Thymus (tissue), 14 donors: ENCODE measurements at places on chromosomes 5 and 9. TPM values are rescaled to one million over a fixed set of nuclear protein-coding genes. Genes with fewer than 3 reads are reported as not detected.

GRCh38 chr5:18745042-18745987 lies 1111.1 kb downstream of the TAF11L14 start:
- no peak for DNase-seq
- peak overlapping the region; percentile 52 for H3K27ac ChIP-seq
- H3K27me3 ChIP-seq, result no peaks in the 10 kb centered on the region
- H3K4me1 ChIP-seq, result peaks cover 5% of the 10 kb centered on the region
- peak overlapping the region; percentile 47 for H3K4me3 ChIP-seq

- DNase-seq, result no peak
- no peaks in the 10 kb centered on the region for H3K27me3 ChIP-seq
- no peak overlapping the region for H3K4me3 ChIP-seq
- H3K27ac ChIP-seq, result no peak overlapping the region
Observed at GRCh38 chr9:94222870-94223269, 36.2 kb upstream of the ZNF169 start.

DNA sequence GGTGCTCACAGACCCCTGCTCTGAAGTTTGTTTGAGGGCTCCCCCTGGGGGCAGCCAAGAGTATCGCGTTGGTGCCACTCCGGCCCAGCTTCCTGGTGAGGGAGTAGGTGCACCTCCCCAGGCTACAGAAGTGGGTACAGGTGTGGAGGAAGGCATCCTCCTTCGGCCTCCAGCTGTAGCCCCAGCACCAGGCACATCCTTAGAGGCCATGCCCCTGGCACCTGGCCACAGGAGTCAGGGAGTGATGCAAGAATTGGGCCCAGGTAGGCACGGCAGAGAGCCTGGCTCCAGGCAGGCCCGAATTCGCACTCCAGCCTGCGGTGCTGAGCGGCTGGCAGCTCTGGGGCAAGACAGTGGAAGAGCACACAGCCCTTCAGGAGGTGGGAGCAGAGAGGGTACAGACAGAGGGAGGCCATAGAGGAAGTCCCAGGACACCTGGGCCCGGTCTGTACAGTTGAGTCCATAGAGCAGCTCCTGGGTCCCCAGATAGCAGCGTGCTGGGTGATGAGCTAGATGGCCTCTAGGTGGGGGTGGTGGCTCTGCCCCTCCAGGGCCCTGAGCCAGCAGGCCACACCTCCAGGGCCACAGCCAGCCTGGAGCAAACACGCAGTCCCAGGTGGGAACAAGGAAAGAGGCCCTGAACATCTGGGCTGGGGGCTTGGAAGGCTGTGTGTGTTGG lies 2.4 kb downstream of the SAPCD2 start:
- peaks cover 31% of the 10 kb centered on the region for H3K4me1 ChIP-seq
- H3K36me3 ChIP-seq, result no peaks in the 10 kb centered on the region
- H3K27ac ChIP-seq, result no peak overlapping the region

- peak; percentile 35 for DNase-seq
- no peak overlapping the region for H3K4me3 ChIP-seq
- peaks cover 32% of the 10 kb centered on the region for H3K27me3 ChIP-seq
- H3K36me3 ChIP-seq, result no peaks in the 10 kb centered on the region
Observed at GRCh38 chr9:122095010-122095767, 2.1 kb upstream of the TTLL11 start.

Gene TMEM232
- total RNA-seq, result 2.0 TPM

GRCh38 chr9:37374892-37375291 lies 47.6 kb upstream of the GRHPR start:
- peaks cover 46% of the 10 kb centered on the region for H3K4me1 ChIP-seq
- H3K36me3 ChIP-seq, result no peaks in the 10 kb centered on the region
- peak; percentile 94 for DNase-seq
- no peaks in the 10 kb centered on the region for H3K27me3 ChIP-seq
- no peak overlapping the region for H3K4me3 ChIP-seq

- H3K36me3 ChIP-seq, result no peaks in the 10 kb centered on the region
- peaks cover 10% of the 10 kb centered on the region for H3K4me1 ChIP-seq
- no peak overlapping the region for H3K4me3 ChIP-seq
- H3K27ac ChIP-seq, result no peak overlapping the region
- DNase-seq, result no peak
- peaks cover 3% of the 10 kb centered on the region for H3K27me3 ChIP-seq
Observed at GRCh38 chr9:127142291-127142690, 19.9 kb upstream of the ANGPTL2 start.

DNA sequence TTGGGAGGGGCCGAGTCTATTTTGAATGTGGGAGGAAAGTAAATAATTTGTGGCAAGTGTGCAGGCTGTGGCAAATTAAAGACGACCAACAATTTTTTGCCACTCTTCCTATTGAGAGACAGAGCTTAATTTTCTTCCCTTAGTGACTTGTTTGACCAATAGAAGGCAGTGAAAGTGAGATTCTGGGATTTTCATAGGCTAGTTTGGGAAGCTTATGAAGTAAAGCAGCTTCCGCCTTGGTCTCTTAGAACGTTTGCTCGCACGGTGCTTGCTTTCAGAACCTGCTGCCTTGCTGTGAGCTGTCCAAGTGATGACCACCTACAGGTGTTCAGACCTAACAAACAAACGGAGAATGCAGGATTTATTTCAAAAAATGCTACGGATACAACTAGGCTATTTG lies 6.7 kb upstream of the OR1N2 start:
- no peaks in the 10 kb centered on the region for H3K27me3 ChIP-seq
- H3K4me3 ChIP-seq, result no peak overlapping the region
- DNase-seq, result no peak

GRCh38 chr9:116937361-116937760 lies 250.3 kb downstream of the TRIM32 start:
- no peaks in the 10 kb centered on the region for H3K4me1 ChIP-seq
- H3K4me3 ChIP-seq, result no peak overlapping the region
- H3K27ac ChIP-seq, result no peak overlapping the region
- H3K27me3 ChIP-seq, result no peaks in the 10 kb centered on the region
- DNase-seq, result no peak
- no peaks in the 10 kb centered on the region for H3K36me3 ChIP-seq

DNA sequence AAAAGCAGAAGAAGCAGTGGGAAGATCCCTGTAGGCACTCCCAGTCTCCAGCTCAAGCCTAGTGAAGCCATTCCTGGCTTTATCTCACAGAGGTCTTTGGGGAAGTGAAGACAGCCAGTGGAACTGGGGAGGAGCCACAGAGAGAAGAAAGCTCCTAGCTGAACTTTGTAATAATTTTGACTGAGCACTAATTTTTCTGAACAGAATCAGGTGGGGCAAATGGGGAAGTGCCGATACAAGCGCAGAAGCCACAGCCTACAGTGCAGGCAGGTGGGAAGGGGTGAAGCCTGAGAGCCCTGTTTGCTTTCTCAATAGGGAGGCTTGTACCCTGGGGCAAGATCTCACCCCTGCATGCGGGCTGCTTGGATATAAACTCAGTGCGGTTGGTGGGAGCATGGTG lies 48.4 kb upstream of the SNAPC3 start:
- H3K27me3 ChIP-seq, result no peaks in the 10 kb centered on the region
- no peak overlapping the region for H3K4me3 ChIP-seq
- H3K36me3 ChIP-seq, result no peaks in the 10 kb centered on the region

- H3K4me3 ChIP-seq, result no peak overlapping the region
- H3K27me3 ChIP-seq, result no peaks in the 10 kb centered on the region
- no peak for DNase-seq
- H3K27ac ChIP-seq, result no peak overlapping the region
- H3K4me1 ChIP-seq, result no peaks in the 10 kb centered on the region
Observed at GRCh38 chr5:174490728-174491127, 233.7 kb upstream of the MSX2 start.

- no peak overlapping the region for H3K4me3 ChIP-seq
- no peaks in the 10 kb centered on the region for H3K27me3 ChIP-seq
- H3K27ac ChIP-seq, result no peak overlapping the region
- no peaks in the 10 kb centered on the region for H3K36me3 ChIP-seq
Observed at GRCh38 chr5:160675988-160676387, 176.0 kb downstream of the ATP10B start.

DNA sequence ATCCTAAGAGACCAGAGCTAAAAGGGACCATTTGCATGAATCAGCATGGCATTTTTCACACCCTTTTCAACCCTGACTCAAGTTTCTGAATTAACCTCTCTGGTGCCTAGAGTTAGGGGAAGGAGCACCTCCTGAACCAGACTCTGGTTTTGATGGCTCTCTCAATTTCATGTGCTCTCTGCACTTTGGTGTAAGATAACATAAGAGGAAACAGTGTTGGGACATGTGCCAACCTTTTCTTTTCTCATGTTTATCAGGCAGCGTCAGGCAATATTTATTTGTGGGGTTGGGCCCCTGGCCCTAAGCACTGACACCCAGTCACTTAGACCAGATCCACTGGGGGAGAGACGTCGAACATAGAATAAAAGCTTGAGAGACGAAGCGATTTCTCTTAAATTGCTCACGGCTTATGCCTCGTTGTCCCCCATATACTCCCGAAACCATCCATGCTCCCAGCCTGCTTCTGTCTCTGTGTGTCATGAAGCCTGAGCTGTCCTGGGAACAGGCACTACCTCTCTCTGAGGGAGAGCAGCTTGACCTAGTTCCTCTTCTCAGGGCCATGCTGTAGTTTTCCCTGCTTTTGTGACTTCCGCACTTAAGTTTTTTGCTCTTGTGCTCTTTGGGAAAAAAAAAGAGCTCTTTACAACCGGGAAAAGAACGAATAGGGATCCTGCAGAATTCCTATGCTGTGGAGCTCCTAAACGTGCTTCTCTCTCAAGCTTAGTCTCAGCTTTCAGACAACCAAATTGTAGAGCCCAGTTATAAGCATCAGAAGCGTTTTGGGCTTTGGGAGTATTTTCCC lies 195.7 kb downstream of the NR3C1 start:
- H3K27ac ChIP-seq, result no peak overlapping the region
- peaks cover 15% of the 10 kb centered on the region for H3K4me1 ChIP-seq
- H3K36me3 ChIP-seq, result peaks cover 2% of the 10 kb centered on the region
- no peak for DNase-seq
- H3K27me3 ChIP-seq, result no peaks in the 10 kb centered on the region

DNA sequence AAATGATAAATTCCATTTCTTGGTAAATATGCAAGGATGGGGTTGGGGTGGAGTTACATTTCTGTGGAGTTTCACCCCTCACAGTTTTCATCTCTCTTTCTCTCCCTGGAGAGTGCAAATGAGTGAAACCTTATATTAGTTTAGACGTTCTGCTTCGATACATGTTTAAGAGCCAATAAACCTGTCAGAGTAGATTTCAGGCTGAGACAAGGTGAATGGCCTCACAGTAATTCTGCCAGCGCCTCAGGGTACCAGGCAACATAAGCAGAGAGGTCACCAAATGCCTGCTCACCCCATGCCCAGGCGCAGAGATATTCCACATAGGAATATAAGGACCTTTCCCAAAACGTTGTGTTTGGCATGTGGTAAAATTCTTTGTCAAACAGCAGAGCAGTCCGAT lies 154.9 kb upstream of the VLDLR start:
- no peaks in the 10 kb centered on the region for H3K36me3 ChIP-seq
- no peak overlapping the region for H3K27ac ChIP-seq
- H3K27me3 ChIP-seq, result no peaks in the 10 kb centered on the region
- no peak overlapping the region for H3K4me3 ChIP-seq
- no peak for DNase-seq
- no peaks in the 10 kb centered on the region for H3K4me1 ChIP-seq

Gene WNT8A
- total RNA-seq, result 0.05 TPM

Gene ADAMTS2
- 1.4 TPM for total RNA-seq

Gene PTGR1
- total RNA-seq, result 8.0 TPM

GRCh38 chr9:109969573-109970237 lies 189.7 kb downstream of the PALM2AKAP2 start:
- no peaks in the 10 kb centered on the region for H3K27me3 ChIP-seq
- DNase-seq, result no peak
- H3K4me3 ChIP-seq, result no peak overlapping the region
- H3K27ac ChIP-seq, result peak overlapping the region; percentile 91

DNA sequence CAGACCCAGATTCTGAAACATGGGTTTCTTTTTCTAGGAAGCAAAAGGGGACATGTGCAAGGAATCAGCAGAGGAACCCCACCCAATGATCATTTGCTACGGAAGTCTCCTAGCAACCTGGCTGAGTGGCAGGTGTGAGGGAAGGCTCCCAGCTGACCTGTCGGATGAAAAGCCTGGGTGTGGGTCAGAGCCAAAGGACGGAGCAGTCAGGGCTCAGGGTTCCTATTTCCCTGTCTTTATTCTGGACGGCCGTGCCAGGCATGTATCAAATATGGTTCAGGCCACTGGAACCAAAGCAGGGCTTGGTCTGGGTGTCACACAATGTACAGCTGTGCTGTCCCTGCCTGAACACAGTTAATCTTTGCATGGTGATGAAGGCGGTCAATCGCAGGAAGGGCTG lies 20.1 kb downstream of the STK10 start:
- no peak overlapping the region for H3K27ac ChIP-seq
- H3K27me3 ChIP-seq, result no peaks in the 10 kb centered on the region
- H3K36me3 ChIP-seq, result peaks cover 9% of the 10 kb centered on the region

- H3K36me3 ChIP-seq, result no peaks in the 10 kb centered on the region
- H3K4me3 ChIP-seq, result no peak overlapping the region
- no peaks in the 10 kb centered on the region for H3K27me3 ChIP-seq
- no peak overlapping the region for H3K27ac ChIP-seq
- DNase-seq, result no peak
- no peaks in the 10 kb centered on the region for H3K4me1 ChIP-seq
Observed at GRCh38 chr5:78845470-78845869, 139.6 kb downstream of the ARSB start.

DNA sequence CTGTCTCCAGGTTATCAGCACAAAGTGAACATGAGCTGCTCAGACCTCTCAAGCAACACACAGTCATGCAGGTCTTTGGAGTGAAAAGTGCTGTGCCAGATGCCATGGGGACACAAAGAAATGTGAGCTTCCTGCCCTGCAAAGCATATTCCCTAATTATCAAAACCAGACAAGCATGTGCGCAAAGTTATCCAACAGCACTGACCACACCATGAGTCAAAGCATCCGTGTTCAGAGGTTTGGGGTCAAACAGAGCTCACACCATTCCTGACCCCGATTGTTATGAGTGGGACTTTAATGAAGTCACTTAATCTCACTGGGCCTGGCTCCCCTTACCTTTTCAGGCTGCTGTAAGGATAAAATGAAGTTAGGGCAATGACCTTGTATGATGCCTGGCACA lies 138.5 kb downstream of the SLIT3 start:
- H3K4me3 ChIP-seq, result no peak overlapping the region
- no peak overlapping the region for H3K27ac ChIP-seq
- no peaks in the 10 kb centered on the region for H3K4me1 ChIP-seq

DNA sequence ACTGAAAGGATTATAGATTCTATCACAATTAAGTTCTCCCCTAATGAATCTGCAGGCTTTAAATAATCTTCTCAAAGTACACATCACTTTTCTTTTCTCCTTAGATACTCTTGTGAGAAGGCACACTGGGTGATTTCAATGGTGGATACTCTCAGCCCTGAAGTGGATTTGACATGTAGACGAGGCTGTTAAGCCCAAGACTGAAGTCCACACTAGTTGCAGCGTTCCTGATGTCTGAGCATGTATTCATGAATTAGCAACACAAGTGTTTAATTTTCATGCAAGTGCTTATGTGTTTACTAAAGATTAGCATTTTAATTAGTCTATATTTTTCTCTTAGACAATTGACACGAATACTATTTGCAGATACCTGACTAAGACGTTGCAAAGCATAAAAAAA lies 218.9 kb downstream of the TMEM161B start:
- H3K4me3 ChIP-seq, result no peak overlapping the region
- no peak for DNase-seq
- H3K36me3 ChIP-seq, result no peaks in the 10 kb centered on the region
- H3K27me3 ChIP-seq, result no peaks in the 10 kb centered on the region

Gene KCNIP1
- total RNA-seq, result 0.09 TPM

Gene ZNF454
- 0.61 TPM for total RNA-seq

GRCh38 chr5:114782869-114783268 lies 386.8 kb downstream of the TRIM36 start:
- no peaks in the 10 kb centered on the region for H3K27me3 ChIP-seq
- H3K4me1 ChIP-seq, result no peaks in the 10 kb centered on the region
- DNase-seq, result no peak
- no peak overlapping the region for H3K27ac ChIP-seq
- no peak overlapping the region for H3K4me3 ChIP-seq

Gene EQTN
- 0.05 TPM for total RNA-seq

Gene DND1
- total RNA-seq, result 0.52 TPM
